NCI-H187 treated with DMSO at 0.1 percent for 48 hours (cell line): ENCODE measurements at places on chromosomes 5 and 9.

DNA sequence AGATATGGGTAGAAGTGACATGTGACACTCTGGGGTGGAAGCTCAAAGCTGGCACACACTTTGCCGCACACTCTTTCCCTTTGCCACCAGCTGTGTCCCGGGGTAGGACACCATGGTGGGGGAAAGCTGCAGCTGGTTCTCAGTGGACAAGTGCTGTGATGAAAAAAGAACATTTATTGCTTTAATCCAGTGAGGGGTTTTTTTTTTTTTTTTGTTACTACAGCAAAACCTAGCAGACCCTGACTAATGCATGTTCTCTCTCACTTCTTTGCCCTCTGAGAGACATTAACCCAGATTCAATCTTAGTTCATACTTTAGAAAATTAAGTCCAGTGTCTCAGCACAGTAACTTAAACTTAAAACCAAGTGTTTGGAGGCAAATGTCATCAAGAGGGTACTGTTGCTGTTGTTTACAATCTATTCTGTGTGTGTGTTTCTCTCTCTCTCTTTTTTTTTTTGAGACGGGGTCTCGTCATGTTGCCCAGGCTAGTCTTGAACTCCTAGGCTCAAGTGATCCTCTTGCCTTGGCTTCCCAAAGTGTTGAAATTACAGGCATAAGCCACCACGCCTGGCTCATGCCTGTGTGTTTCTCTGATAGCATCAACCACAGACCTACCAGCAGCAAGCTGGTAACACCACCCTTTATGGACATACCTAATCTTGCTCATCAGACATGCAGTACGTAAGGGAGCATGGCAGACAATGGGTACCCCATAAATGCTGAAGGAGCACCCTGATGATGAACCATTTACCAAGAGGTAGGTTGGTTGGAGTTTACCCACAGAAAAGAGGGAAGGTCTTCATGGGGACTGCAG lies 84.7 kb upstream of the TBC1D2 start:
- no peak for DNase-seq

DNA sequence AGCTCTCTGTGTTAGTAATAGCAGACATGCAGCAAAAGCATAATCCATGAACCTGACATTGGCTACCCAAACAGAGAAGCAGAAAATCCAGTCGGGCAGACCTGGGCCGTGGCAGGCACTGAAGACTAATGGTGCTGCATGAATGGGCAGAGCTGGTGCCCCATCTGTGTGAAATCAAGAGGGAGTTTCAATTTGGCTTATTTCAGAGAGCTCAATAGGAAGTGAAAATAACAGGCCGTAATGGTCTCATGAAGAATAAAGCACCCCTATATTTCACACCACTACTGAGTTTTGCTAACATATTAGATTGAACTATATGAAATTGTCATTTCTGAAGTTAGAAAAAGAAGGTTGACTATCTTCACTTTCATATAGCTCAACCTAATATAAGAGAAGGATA lies 149.7 kb downstream of the ENC1 start:
- no peak for DNase-seq

DNA sequence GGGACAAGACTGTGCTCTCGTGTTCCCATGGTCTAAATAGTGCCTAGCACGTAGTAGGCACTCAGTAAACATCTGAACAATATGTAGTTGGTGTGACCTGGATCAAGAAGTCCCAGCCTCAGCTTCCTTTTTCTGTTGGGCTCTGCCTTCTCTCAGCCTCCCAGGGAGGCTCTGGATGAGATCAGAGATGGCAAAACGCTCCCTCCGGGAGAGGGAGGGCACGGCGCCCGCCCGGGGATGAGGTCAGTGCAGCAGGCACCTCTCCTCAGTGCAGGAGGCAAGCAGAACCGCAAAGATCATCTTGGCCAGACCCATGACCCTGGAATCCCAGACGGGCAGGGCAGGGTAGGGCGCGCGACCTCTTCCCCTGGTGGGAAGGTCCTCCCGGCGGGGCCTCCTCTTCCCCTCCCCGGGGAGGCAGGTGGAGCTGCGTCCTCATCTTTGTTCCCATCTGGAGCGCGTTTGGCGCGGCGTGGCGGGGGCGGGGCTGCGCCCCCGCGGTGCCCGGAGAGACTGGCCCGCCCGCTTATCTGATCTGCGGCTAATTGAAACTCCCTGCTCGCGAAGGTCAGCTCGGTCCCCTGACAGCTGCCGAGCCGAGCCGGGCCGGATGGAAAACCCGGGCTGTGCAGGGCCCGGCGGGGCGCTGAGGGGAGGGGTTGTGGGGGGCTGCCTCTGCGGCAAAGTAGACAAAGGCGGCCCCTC lies 60.9 kb downstream of the CXXC5 start:
- DNase-seq: peak; percentile 28

GRCh38 chr5:80035839-80036238 lies 691 bp downstream of the THBS4 start:
- no peak for DNase-seq

DNA sequence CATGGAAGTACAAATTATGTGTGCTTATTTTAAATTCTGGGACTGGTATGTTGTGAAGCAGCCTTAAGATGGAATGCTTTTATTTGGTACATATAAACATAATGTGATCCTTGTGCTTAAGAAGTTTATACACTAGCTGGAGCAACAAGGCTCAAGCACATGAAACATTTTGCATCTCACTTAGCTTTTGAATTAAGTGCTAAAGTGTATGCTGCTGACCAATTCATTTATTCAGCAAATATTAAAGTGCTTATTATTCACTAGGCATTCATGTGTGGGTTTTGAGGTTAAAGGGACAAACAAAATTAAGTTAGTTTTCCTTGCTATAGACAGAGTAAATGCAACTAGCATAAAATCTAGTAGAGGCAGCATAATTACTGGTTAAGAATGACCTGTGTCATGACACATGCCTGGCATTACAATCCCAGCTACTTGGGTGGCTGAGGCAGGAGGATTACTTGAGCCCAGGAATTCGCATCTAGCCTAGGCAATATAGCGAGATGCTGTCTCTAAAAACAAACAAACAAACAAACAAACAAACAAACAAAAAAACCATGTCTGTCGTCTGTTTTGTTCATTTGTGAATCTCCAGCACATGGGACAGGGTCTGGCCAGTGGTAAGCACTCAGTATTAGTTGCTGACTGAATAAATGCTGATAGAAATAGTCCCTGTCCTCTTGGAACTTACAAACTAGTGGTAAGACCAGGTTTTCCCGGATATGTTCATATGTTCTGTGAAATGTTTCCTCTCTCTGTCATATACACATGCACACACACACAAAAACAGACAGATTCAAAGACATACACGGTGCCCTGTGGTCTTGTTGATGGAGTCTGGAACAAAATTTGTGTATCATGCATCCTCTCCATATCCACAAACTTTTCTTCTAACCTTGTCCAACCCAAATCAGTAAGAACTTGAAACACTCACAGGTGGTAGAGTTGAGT lies 41.9 kb upstream of the TNFAIP8 start:
- no peak for DNase-seq

GRCh38 chr9:88392549-88392948 lies 4.3 kb downstream of the SPIN1 start:
- no peak for DNase-seq

- DNase-seq: no peak
Measured at GRCh38 chr5:113205807-113206206, 229.0 kb downstream of the TSSK1B start.

DNA sequence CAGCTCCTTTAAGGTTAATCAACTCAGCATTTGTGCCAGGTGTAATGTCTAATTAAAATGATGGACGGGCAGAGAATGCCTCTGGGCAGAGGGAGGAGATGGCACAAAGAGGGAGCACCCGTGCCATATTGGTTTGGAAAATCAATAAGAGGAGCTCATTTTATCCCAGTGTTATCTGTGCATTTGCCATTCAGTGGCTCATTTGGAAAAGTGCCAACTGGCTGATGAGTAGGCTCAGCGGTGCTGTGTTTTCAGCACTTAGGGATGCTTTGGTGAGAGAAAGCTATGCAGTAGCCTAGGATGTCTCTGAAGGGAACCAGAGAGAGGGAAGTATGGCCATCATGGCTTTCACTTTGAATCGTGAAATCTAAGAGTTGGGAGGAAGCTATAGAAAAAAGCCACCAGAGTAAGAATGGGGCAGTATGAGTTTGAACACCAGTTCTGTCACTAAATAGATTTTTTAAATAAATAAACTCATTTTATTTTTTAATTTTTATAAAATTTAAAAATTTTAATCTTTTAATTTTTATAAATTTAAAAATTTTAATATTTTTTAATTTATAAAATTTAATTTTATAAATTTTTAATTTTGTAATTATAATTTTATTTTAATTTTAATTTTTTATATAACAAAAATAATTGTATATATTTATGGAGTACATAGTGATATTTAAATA lies 472.8 kb downstream of the BRINP1 start:
- DNase-seq: peak; percentile 6

GRCh38 chr5:169389318-169389717 lies 88.4 kb upstream of the SLIT3 start:
- no peak for DNase-seq

- DNase-seq: no peak
Measured at GRCh38 chr9:130815242-130815808, 19.7 kb upstream of the ABL1 start.

- DNase-seq: no peak
Measured at GRCh38 chr9:113095561-113095960, 39.0 kb upstream of the ZFP37 start.

GRCh38 chr5:153276151-153276550 lies 214.3 kb upstream of the GRIA1 start:
- no peak for DNase-seq

DNA sequence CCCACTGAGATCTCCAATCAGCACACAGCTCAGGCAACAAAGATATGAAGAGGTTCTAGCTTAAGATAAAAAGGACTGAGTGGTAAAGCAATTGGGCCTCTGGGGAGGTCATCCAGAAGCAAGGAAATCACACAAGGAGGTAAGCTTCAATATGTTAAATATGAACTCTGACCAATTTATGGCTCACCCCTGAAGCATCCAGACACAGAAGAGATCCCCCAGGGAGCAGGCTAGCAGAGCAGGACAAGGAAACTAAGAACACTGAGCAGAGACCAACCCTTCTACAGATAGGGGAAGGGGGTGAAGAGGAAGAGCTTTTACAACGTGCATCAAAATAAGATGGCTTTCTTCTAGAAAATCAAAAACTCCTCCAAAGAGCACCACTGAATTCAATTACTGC lies 616.2 kb downstream of the DNAH5 start:
- DNase-seq: no peak

GRCh38 chr5:29462241-29462640 lies 1731.2 kb upstream of the CDH6 start:
- DNase-seq: no peak

DNA sequence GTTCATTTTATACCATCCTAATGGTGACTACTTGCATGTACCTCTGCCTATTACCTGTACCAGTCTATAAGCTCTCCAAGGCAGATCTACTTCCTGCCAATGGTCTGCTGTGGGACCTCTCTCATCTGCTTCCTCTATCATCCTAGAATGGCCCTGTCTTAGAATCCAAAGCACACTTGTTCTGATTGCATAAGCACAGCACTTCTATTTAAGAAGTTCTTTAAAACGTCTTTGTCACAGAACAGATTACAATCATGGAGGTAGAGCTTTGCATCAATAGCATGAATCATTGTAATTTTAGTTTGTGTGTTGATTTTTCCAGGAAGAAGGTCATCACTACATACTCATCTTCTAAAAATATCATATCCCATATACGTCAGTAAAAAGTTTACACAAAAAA lies 131.8 kb upstream of the ACOT12 start:
- DNase-seq: no peak

DNA sequence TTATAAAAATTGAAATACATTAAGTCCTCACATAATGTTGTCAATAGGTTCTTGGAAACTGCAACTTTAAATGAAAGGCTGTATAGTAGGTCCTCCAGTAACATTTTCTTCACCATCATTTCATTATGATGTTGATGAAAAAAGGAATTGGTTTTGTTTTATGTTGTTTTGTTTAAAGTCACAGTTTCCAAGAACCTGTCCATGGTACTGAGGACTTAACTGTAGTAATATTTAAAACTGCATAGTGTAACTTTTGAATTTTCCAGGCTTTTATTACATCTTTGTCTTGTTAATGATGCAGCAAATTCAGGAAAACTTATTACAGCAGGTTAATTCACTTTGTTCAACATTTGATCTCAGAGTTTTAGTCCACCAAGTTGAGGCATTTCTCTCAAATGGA lies 11.6 kb downstream of the SECISBP2 start:
- no peak for DNase-seq

DNA sequence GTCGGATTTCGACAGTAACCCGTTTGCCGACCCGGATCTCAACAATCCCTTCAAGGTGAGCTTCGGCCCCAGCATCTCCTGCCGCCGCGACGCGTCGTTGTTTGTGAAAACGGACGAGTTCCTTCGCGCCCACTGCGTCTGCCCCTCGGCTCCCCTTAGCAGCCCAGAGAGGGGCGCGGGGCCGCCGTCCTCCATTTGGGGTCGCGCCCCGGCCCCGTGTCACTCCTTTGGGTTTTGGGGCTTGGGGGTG lies 182 bp downstream of the SCAMP1 start:
- DNase-seq: no peak

GRCh38 chr5:79513704-79514390 lies at the start of gene HOMER1:
TSS of gene HOMER1 (minus strand) at chr5:79514134. CDS start at chr5:79512774, 1,360 bp downstream.
- DNase-seq: no peak

GRCh38 chr5:95883185-95884016 lies 60.9 kb upstream of the GLRX start:
- no peak for DNase-seq

GRCh38 chr9:123997665-123998277 lies 13.8 kb upstream of the LHX2 start:
- no peak for DNase-seq

DNA sequence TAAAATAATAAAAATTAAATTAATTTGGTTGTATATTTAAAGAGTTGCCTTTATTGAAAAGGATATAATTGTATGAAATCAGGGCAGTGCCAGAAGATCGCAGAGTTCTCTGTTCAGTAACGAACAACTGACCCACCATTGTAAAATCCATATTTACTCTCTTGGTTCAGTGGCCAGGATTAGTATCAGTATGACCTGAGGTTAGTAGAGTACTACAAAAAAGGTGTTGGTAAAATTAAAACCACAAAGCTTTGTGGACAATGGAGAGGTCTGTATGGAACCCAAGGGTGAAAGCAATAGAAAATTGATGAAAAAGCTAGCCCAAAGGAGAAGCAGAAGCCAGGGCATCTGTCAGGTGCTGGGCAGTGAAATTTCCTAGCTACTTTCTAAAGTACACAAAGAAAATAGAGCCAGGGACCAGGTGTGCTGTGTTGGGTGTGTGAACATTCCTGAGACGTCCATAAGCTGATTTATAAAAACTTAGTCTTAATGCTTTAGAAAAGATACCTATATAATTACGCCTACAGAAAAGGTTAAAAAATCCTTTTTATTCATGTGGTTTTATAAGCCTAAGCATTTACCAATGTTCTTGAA lies 159.5 kb downstream of the AOPEP start:
- no peak for DNase-seq

DNA sequence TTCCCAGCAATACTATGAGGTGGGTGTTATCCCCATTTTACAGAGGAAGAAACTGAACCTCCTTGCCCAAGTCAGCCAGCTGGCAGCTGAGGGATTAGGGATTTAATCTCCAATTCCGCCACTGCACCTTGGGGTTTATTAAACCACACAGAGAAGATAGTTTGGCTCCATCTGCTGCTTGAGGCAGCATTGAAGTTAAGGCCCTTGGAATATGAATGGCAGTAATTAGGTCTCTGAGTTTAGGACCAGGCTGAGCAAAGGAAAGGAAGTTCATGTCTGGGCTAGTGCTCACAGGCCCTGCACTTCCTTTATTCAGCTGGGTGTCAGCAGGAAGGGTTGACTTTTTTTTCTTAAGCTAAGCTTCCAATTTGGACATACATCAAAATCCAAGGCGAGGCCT lies 86.9 kb upstream of the GDNF start:
- DNase-seq: no peak
